ENCODE measurements at places on chromosomes 2 and 18.

DNA sequence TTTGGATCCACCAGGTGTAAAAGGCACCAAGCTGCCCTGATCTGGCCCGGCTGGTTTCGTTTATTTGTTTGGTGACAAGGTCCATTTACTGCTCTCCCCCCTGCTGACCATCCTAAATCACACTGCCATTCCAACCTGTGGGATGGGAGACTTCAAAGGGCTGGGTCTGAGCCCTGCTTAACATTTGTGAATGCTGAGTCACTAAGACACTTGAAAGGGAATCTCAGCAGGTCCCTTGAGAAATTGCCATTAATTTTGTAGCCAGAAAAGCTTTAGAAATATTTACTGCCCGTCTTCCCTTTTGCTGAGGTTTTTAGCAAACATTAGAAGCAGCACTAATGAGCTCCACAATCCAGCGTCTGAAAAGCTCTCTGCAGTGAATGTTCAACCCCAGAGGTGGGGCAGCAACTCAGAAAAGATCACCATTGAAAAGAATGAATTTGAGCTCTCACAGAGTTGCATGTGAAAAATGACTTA, 133.8 kb downstream of the ARL4C start:
- no peak for DNase-seq

- no peak for DNase-seq
These were observed 83.6 kb downstream of the ASXL2 start for GRCh38 chr2:25794544-25795276.

DNA sequence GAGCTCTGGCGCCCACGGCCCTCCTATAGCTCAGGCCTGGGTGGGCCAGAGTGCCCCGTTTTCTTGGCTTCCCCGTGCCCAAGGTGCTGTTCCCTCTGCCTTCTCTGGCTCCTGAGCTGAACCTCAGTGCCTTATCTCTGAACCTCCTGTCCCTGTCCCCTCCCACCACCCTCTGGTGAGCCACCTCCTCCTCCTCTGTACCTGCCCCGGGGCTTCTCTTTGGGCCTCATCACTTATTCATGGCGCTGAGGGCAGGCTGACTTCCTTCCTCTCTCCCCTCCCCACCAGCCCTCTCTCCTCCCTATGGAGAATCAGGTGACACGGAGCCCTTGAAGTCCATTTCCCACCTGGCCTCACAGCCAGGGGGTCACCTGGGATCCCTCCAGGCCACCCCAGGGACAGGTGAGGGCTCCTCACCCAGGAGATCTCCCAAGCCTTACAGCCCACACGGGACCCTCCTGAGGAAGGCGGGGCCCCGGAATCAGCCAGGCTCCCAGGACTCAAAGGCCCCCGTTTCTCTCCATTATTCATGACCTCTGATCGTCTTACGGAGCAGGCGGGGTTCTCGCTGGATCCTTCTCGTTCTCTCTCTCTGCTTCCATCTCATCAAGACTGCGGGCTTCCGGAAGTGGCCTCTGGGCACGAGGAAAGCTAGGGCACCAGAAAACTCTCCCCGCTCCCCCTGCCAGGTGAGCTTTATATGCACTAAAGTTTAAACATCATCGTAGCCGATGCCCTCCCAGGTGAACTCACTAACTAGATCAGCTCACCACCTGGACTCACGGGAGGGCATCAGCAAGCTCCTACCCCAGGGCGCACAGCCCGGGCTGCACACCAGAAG, at the start of gene LOXHD1:
TSS of gene LOXHD1 (minus strand) at position 106 of the 841 bp plus-strand sequence. CDS start 187 bp downstream, outside the sequence.
- no peak for DNase-seq

- DNase-seq, result no peak
These were observed 106.3 kb upstream of the OTX1 start for GRCh38 chr2:62944362-62944761.

DNA sequence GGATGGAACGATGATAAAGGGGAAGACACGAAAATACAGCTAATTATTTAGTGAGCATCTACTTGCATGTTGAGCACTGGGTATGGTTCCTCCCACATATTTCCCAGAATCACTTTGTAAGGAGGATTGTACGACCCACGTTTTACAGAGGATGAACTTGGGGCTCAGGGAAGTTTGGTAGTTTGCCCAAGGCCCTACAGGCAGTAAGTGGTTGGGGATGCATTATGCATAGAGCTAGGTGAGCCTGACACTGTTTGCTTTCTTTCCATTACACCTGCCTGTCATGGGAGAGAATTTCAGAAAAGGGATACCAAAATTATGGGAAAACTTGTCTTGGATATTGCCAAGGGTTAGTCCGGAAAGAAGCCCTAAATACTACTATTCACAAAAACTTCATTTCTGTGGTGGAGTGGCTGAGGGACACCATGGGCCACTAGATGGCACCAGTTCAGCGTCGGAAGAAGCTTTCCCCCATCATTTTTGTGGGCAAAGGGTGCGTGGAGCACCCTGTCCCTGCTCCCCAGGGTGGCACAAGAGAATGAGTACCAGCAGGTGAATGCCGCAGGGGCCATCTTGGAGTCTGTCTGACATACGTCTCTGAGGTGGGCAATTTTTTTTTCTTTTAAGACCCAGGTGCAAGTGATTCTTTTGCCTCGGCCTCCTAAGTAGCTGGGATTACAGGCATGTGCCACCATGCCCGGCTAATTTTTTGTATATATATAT, 23.5 kb upstream of the C18orf32 start:
- DNase-seq, result peak; percentile 41

DNA sequence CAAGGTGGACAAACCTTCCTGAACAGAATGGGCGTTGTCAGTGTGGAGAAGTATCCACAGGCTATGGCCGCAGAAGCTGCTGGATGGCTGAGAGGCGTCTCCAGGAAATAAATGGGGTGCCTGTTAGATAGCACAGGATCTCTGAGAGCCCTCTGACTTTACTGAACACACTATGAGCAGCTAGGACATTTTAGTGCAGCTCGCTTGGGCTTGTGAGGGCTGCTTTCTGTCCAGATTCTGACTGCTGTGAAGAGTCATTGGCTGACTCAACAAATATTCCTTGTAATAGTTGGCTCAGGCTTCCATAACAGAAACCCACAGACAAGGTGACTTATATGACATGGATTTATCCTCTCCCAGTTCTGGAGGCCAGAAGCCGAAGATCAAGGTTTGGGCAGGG, 100.2 kb upstream of the SNTG2 start:
- DNase-seq, result no peak

- no peak for DNase-seq
These were observed 144.2 kb downstream of the WDR7 start for GRCh38 chr18:56795381-56795780.

- DNase-seq, result no peak
These were observed 66.9 kb downstream of the HS1BP3 start for GRCh38 chr2:20584045-20584398.

- no peak for DNase-seq
These were observed 174.7 kb downstream of the LPIN1 start for GRCh38 chr2:11920993-11921583.

- no peak for DNase-seq
These were observed 101.7 kb upstream of the UGP2 start for GRCh38 chr2:63740020-63740419.

GRCh38 chr18:23825496-23825895, 136.2 kb downstream of the LAMA3 start:
- DNase-seq, result no peak

DNA sequence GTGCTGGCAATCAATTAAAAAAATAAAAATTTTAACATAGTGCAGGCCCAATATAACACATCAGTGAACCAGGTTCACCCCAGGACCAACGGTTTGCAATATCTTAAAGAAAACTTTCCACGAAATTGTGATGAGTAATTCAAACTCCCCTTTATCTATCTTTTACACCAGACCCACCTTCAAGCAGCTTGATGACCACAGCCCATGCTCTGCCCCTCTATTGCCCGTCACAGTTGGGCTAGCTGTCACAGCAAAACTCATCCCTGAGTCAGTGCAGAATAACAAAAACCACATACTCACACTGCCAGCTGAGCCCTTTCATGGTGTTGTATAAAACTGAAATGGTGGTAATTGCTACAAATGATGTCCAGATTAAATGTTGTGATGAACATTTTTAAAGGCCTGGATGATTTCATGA, 112.5 kb upstream of the CREB1 start:
- DNase-seq, result no peak

DNA sequence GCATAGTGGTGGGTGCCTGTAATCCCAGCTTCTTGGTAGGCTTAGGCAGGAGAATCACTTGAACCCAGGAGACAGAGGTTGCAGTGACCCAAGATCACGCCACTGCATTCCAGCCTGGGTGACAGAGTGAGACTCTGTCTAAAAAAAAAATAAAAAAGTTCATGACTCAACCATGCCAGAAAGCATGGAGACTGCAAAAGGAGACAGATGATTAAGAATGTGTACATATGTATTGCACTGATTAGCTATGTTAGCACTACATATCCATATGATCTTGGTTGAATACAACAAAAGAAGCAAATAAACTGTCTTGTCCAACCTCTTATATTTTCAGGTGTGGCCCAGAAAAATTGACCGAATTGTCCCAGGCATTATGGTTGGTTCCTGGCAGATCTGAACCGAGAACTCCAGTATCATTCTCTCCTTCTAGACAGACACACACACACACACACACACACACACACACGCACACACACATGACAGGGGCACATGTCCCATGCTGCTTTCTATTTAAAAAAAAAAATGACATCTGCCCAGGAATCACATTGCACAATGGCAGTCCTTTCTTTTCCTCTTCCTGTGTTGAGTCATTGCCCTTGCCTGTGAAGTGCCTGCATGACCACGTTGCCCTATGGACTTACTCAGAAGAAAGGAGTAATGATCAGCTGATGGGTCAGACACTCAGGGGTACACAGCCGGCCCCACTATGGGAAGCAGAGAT, 65.6 kb downstream of the MYCN start:
- DNase-seq, result no peak

DNA sequence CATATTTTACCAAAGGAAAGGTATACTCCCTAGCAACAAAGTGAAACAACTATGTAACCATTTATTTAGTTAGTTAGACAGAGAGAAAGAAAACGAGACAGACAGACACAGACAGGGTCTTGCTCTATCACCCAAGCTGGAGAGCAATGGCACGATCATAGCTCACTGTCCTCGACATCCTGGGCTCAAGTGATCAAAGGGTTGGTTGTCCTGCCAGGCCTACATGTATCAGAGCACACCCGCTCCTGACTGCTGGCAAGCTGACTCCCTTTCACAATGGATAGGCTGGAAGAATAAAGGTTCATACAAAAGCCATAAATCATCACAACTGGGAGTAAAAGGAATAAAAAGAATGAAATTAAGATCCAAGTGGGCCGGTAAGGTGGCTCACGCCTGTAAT, 53.5 kb downstream of the ATL2 start:
- DNase-seq, result no peak

GRCh38 chr2:143422681-143423080, 293.5 kb downstream of the ARHGAP15 start:
- no peak for DNase-seq

DNA sequence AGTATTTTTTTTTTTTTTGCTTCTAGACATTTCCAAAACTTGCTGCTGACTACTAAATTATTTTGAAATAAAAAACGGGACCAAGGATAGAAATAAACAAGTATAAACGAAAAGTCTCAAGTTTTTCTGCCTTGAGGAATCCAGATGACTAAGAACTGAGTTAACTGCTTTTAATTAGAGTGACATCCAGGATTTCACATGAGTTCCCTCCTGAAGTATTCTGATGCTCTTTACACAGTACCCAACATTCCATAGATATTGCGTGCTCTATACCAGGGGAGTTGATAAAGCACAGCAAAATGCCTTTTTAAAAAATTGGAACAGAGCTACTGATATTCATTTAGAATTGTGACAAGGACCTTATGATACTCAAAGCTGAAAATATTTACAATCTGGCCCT, 618.0 kb downstream of the CCDC85A start:
- DNase-seq, result no peak

GRCh38 chr2:234334151-234334550, 162.7 kb downstream of the ARL4C start:
- no peak for DNase-seq

DNA sequence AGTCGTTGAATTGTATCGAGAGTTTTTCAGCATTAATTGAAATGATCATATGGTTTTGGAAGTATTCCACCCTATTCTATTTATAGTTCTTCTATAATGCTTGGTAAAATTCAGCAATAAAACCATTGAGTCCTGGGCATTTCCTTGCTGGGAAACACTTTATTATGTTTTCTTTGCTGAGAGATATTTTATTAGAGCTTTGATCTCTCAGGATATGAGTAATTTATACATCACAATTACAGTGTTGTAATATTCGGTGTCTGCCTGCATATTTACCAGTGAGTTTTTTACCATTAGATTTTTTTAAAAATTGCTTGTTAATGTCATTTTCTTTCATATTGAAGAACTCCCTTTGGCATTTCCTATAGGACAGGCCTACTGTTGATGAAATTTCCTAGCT, 402.7 kb upstream of the FSIP2 start:
- no peak for DNase-seq

GRCh38 chr2:105804266-105804665, 59.6 kb downstream of the NCK2 start:
- no peak for DNase-seq

GRCh38 chr18:51391215-51391614, 193.7 kb upstream of the MEX3C start:
- no peak for DNase-seq

- DNase-seq, result no peak
These were observed 5.2 kb upstream of the SPAST start for GRCh38 chr2:32058130-32058529.

GRCh38 chr18:7982216-7982615, 415.1 kb downstream of the PTPRM start:
- DNase-seq, result no peak

- DNase-seq, result no peak
These were observed 59.4 kb downstream of the ALPK2 start for GRCh38 chr18:58569490-58569911.

DNA sequence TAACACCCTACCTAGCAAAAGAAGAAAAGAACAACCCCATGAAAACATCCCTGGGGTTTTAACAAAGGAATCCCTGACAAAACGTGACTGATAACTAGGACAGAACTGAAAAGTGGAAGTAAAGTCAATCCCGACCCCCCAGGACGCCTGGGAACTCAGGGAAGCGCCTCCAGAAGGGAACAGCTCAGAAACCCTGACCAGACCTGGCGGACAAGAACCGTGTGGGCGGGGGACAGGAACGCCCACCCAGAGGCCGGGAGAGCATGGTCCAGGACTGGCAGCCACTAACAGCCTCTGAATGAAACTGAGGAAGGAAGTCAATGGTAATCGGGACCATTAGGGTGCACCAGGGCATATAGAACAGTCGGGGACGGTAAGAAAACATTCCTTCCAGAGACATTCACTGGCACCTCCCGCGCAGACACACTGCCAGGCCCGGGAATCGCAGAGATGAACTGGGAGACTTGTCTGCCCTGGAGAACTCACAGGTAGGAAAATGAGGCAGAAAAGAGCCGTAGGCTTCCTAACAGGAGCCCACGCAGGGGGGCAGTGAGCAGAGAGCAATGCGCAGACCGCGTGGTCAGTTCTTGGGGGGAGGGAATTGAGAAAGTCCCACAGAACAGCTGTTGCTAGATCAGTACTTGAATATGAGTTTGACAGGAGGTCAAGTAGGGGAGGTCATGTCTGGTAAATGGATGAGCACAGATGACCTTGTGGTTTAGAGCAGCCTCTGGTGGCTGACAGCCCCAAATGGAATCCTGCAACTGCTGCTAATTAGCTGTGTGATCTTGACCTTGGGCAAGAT, 1.3 kb upstream of the TBC1D8 start:
- DNase-seq, result no peak
